ENCODE measurements at places on chromosomes 16 and 17. TPM values are rescaled to one million over a fixed set of nuclear protein-coding genes. Genes with fewer than 3 reads are reported as not detected.

The ALOX12 gene
- total RNA-seq = not detected

DNA sequence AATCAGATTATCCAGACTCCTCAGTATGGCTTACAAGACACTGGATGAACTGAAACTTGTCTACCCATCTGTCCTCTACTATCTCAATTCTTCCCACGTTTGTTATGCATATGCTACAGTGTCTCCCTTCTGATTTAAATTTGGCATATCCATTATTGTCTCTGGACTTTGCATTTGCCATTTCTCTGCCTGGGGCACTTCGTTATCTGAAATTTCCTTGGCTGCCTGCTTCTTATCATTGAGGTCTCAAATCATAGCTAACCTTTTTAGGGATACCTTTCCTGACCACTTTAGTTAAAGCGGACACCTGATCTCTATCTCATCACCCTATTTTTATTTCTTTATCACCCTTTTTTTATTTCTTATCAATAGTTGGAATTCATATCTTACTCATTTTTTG is 853.4 kb downstream of the KCNJ2 start:
- no peak for DNase-seq

DNA sequence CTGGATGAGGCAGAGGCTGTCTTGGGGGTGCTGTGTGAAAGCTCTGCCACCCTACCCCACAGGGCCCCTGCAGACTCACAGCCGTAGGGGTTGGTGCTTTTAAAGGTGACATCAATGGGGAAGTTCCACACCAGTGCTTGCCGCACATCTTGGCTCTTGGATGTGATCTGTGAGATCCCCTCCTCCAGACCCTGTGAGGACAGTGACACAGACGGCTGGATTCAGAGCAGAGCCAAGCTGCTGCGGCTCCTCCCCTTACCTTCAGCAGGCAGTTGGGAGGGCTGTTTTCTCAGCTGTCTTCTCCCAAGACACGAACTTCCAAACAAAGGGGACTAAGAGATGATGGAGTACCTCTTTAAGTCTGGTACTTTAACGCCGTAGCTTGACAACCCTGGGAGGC is 4.8 kb downstream of the B9D1 start:
- DNase-seq = no peak

DNA sequence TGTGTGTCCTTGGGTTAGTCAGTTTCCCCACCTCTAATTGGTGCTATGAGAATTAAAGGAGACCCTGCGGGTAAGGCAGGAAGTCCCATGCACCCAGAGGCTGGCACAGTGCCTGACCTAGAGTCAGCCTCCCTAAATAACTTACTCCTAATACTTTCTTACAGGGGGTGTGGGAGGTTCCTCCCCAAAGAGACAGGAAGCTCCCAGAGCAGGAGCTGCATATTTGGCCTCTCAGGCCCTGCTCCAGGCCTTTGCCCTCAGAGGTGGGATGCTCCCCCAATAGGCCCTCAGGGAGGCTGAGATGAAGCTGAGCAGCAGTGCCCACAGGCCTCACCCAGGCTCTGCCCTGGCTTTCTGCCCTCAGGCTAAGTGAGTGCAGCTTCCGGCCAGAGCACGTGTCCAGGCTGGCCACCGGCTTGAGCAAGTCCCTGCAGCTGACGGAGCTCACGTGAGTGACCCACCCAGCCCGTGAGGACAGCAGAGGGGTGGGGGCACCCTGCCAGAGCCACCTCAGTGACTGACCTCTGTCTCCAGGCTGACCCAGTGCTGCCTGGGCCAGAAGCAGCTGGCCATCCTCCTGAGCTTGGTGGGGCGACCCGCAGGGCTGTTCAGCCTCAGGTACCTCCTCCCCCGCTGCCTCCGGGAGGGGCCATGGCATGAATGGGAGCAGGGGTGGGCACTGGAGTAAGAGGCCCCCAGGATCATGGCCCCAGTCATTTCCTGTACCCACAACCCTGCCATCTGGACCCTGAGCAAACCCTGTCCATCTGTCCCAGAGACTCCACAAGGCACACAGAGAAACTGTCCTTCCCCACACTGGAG is 31.1 kb upstream of the CPNE2 start:
- DNase-seq = peak; percentile 40

GRCh38 chr17:40171750-40172149 is 5.5 kb upstream of the RAPGEFL1 start:
- DNase-seq = no peak

- peak; percentile 24 for DNase-seq
Measured at GRCh38 chr17:45722161-45722560, 62.0 kb upstream of the CRHR1 start.

The FNDC8 gene
- under 0.01 TPM for total RNA-seq

DNA sequence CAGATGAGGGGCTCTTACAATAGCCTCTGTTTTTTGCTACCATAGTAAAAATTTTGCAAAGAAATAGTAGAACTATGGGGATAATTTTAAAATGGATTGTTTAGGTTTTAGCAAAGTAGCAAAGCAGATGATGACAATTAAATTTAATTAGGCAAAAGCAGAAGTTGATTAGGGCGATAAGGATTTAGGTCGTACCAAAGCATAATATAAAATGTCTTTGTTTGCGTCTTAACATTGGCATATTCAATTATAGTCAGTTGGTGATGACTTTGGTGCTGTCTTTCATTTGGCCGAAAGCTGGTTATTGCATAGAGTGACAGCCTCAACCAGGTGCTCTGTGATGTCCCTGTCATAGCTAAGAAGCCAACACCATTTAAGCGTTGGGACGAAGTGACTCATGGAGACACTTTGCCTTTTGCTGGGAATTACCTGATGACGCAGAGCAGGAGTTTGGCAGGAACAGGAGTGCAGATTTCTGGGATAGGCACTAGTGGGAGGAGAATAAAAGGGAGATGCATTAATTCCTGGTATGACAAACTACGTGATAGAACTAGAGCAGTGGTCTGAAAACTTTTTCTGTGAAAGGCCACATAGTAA is 38.3 kb downstream of the MAP2K6 start:
- no peak for DNase-seq

- no peak for DNase-seq
Measured at GRCh38 chr17:43809121-43809520, 23.8 kb downstream of the MPP3 start.

The GGNBP2 gene
- total RNA-seq = 40.6 TPM

- DNase-seq = no peak
Measured at GRCh38 chr16:69691980-69692911, 34.1 kb downstream of the NQO1 start.

DNA sequence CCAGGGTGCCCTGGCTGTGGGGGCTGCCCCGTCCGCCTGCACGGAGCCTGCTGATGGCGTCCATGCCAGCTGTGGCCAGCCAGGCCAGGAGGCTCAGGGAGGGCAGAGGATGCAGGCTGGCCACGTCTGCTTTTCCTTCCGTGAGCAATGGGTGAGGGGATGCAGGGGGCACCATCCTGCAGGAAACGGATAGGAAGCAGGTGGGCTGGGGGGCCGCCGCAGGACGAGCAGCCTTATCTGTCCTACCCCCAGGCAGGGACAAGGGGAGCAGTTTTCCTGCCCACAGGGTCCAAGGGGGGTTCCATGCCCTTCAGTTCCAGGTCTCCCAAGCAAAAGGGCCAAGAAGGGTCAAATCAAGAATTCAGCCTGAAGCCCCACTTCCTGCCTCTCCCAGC is 6.8 kb downstream of the DUS1L start:
- no peak for DNase-seq

DNA sequence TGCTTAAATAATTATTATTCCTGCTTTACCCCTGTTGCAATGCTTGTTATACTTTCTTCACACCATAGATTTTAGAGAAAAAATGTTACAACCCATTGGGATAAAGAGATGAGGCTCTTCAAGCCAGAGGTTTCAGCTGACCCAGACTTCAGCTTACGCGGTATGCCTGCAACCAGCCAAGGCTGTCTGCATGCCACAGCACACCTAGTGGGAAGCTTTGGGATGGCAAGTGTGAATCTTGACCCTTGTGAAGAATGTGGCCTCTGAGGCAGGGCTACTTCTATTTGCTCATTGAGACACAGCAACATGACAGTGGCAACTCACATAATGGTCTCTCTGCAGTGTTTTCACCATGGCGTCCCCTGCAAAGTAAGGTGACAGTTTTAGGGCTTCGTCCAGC is 193.9 kb upstream of the PIRT start:
- DNase-seq = no peak

DNA sequence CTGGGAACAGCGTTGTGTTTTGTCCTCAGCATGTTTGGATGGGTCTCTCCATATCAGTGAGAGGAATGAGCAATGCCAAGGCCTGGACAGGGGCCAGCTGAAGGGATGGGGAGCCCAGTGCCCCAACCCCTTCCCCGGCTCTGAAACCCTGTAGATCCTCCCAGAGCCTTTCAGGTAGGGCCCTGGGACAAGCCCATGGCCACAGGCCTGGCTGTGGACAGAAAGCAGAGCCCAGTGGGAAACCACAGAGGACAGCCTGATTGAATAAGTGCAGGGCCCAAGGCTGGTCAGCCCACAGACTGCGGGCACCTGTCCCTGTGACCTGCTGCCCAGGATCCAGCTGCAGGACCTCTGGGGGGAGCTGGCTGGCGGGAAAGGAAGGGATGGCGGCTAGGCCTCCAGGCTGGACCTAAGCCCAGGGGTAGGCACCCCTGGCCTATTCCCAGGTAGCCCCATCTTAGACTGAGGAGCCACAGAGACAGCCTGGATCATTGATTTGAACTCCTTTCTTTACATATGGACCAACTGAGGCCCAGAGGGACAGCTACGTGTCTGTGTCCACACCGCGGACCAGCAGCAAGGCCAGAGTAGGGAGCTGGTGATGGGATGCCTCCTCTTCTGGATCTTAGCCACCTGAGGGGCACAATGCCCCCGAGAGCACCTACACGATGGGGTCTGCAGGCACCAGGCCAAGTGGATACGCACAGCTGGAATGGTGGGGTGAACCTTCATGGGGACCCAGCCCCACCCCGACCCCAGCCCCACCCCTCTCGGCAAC is 1.3 kb downstream of the CCDC102A start:
- DNase-seq = no peak

DNA sequence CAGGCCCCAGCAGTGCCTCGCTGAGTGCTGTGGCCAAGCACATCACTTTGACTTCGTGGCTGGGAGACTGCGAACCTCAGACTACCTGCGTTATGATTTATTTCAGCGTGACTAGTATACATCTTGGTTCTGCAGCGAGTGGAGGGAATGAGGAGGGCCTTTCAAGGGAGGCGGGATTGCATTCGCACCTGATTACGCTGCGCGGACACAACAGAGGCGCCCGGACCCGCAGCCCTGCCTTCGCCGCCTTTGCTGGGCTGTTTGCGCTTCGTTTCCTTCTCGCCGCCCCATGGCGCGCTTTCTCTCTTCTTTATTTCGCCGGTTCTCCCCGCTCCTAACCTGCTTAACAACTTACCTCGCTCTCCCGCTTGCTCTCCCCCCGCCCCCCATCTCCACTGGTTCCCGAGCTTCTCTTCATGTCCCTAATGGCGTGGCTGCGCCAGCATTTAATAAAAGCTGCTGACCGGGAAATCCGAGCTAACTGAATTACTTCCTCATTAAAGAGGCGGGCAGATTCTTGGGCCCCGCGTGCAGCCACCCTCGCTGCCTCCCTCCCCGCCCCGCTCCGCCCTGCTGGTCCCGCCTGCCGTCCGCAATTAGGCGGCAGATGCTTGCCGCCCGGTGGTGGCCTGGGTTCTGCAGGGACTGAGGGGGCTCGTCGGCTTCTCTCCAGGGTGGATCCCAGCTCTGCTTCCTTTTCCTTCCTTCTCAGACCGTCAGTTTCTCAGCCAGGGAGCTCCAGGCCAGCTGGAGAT is 257.6 kb upstream of the SDK2 start:
- DNase-seq = no peak

DNA sequence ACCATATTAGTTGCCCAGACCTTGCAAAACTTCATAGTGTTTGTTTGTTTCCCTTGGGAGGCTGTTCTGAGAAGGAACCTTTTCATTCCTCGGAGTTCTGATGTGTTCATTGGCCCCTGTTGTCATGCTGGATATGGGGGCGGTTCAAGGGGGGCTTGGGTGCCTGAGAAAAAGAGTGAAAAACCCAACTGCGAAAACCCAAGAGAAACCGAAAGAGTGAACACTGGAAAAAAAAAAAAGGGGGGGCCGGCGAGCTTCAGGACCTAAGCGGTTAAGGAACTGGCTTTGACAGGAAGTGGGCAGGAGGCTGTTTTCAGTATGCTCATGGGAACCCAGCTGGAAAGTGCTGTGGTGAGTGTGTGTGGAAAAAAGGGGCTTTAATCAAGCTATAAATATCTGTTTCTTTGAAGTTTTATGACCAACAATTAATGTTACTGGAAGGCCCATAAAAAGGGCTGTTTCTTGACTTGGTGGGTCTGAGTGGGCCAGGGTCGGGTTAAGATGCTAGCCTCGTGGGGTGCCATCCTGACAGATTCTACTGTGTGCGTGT is 510.7 kb downstream of the MAF start:
- DNase-seq = no peak

GRCh38 chr17:31807846-31808245 is 51.2 kb downstream of the COPRS start:
- DNase-seq = no peak

GRCh38 chr16:72768591-72768990 is 279.3 kb downstream of the ZFHX3 start:
- DNase-seq = no peak

GRCh38 chr16:27123795-27124409 is 57.2 kb downstream of the C16orf82 start:
- no peak for DNase-seq

GRCh38 chr16:55943267-55943666 is 68.1 kb upstream of the CES5A start:
- DNase-seq = no peak

GRCh38 chr16:88805340-88805715 is 1.7 kb downstream of the CDT1 start:
- DNase-seq = no peak

The IGFBP4 gene
- total RNA-seq = 189 TPM

The CLEC3A gene
- total RNA-seq = not detected

DNA sequence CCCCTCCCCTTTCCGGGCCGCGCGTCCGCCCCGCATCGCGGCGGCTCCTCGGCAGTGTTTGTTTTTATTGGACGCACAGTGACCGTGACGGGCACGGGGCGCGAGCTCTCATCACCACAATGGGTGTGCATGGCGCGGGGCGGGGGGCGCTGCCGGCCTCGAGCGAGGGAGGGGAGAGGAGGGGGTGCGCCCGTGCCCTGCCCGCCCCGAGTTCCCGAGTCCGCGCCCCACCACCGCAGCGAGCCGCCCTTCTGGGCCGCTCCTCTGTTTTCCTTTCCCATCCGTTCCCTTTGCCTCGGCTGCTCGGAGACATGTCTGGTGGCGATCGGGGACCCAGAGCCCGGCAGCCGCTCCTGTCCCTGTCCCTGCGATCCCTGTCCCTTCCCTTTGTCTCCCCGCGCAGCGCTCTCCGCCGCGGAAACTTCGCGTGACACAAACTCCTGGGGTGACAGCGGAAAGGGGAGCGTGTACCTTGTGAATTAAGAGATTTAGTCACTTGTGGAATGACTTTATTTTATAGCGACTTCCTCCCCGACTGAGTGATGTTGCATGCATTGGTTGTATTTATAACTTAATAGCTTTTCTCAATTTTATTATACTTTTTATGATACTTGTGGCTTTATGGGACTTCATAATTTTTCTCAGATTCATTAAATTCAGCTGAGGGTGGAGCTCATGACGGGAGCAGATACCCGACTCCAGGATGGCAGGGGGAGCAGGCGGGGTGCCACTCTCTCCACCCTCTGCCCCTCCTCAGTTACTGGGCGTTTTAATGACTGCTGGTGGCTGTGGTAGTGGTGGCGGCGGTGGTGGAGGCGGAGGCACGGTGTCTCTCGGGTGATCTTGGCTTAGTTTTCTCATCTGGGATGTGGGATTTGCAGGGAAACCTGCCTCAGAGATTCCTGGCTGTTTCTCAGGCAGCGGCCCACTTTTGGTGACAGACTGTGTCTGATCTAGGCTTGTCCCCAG is 40.8 kb downstream of the MRM1 start:
- no peak for DNase-seq

The ITGB4 gene
- total RNA-seq = 37.6 TPM

Data from dermis microvascular lymphatic vessel endothelial cell (primary cell).